ENCODE measurements at places on chromosomes 5 and 9. TPM values are rescaled to one million over a fixed set of nuclear protein-coding genes. Genes with fewer than 3 reads are reported as not detected.

DNA sequence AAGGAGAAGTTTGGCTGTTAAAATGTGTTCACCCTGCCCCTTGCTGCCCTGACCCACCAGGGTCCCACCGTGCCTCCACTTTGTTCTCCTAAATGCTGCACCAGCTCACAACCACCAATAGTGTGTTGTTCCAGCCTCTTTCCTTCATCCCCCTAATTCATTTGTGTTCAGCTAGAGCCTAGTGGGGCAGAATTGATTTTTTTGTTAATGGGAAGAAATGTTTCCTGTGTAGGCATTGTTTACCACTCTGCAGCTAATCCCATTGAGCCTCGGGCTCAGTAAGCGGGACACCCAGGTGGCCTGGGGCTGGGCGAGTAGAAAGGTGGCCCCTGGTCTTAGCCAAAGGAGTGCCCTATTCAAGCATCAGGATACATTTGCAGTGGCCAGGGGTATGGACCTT is 127.6 kb downstream of the MVB12B start:
- H3K27me3 ChIP-seq: no peaks in the 10 kb centered on the region
- no peak overlapping the region for H3K4me3 ChIP-seq
- no peaks in the 10 kb centered on the region for H3K36me3 ChIP-seq
- H3K4me1 ChIP-seq: no peaks in the 10 kb centered on the region

GRCh38 chr9:108756746-108757490 is 98.9 kb downstream of the ACTL7B start:
- no peak overlapping the region for H3K27ac ChIP-seq
- no peak overlapping the region for H3K4me3 ChIP-seq
- no peaks in the 10 kb centered on the region for H3K36me3 ChIP-seq
- no peaks in the 10 kb centered on the region for H3K4me1 ChIP-seq
- peaks cover 5% of the 10 kb centered on the region for H3K27me3 ChIP-seq

GRCh38 chr5:61808091-61808490 is 476.0 kb downstream of the ZSWIM6 start:
- H3K4me3 ChIP-seq: no peak overlapping the region
- no peak for DNase-seq
- H3K36me3 ChIP-seq: no peaks in the 10 kb centered on the region
- no peaks in the 10 kb centered on the region for H3K4me1 ChIP-seq
- H3K27ac ChIP-seq: no peak overlapping the region

GRCh38 chr5:35443803-35444595 is 173.7 kb upstream of the SPEF2 start:
- H3K4me1 ChIP-seq: no peaks in the 10 kb centered on the region
- no peak for DNase-seq

DNA sequence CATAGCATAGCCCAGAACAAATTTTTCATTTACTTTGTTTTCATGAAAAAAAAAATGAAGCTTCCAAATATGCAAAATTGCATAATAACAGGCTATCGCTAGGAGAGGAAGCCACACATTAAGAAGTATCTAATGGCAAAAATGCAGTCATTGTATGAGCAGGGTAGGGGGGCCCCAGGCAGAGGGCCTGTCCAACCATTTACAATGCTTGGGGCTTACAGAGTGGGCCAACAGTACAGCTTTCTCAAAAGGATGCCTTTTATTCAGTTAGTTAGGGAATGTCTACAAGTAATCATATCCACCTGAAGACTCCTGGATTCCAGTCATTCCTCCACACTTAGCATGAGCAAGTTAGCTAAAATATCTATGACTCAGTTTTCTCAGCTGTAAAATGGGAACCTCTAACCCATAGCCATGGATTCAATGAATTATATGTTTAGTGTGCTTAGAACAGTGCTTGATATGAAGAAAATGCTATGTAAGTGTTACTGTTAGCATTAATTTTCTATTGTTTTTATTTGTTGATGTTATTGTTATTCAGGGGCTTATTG is 117.7 kb downstream of the GAS1 start:
- no peaks in the 10 kb centered on the region for H3K4me1 ChIP-seq
- peaks cover 1% of the 10 kb centered on the region for H3K36me3 ChIP-seq
- peaks cover 3% of the 10 kb centered on the region for H3K27me3 ChIP-seq
- H3K4me3 ChIP-seq: no peak overlapping the region
- H3K27ac ChIP-seq: no peak overlapping the region

The GABRA1 gene
- total RNA-seq: not detected

The GCNT1 gene
- 0.54 TPM for total RNA-seq

Data from activated naive CD4-positive, alpha-beta T cell treated with anti-CD3 and anti-CD28 coated beads for 36 hours (primary cell).